ENCODE measurements at places on chromosomes 3 and 15. TPM values are rescaled to one million over a fixed set of nuclear protein-coding genes. Genes with fewer than 3 reads are reported as not detected.

DNA sequence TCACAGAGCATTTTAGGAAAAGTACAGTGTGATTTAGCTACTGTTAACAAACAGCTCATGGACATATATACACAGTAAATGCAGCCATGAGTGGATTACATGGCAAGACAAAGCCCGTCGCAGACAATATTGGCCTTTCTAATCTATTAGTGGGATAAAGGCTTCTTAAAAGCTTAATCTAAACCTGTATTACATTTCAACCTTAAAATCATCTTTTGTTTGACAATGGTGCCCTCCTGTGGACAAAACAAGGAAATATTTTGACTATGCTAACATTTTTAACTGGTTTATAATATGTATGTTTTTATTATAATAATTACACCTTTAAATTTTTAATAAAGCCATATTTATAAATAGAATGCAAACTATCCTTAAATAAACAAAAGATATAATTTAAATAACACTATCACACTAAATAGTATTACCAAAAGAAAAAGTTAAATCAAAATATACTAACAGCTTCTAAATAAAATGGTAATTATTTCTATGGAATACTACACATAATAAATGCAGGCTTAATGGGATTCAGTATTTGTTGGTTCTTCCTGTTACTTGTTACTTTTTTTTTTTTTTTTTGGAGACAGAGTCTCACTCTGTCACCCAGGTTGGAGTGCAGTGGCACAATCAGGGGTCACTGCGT is 38.6 kb downstream of the TAFA4 start:
- peak; percentile 44 for DNase-seq

DNA sequence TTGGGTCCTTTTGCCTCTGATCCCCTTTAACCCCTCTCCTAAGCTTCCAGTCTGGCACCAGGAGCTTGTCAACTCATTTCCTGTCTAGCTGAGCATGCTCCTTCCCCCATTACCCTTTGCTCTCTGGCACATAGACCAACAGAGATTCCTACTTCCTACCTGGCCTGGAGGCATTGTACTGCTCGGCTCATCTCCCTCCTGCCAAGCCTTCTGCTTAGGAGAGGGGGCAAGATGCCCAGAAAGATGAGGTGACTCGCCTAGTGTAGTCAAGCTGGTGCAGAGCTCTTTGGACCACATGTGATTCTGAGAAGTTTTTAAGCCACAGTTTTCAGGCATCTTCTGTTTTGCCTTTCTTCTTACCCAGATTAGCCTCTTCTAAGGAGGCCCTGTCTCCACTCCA is 95.4 kb downstream of the ZNF621 start:
- DNase-seq = peak; percentile 5

GRCh38 chr3:117228466-117228865 is 518.9 kb downstream of the TUSC7 start:
- DNase-seq = no peak

DNA sequence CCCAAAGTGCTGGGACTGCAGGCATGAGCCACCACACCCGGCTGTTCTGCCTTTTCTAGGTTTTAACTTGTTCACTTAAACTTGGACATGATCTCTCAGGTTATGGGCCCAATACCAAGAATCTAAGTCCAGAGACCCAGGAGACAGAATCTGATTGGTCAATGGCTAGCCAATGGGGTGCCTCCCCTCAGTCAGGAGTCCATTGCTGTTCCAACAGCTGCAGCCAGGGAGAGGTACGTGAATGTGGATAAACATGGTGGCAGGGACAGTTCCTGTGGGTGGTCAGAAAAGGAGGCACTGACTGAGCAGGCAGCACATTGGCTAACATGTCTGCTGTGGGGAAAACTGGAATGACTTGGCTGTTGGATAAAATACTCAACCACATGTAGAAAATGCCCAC is 140.3 kb downstream of the RPLP1 start:
- no peak for DNase-seq

DNA sequence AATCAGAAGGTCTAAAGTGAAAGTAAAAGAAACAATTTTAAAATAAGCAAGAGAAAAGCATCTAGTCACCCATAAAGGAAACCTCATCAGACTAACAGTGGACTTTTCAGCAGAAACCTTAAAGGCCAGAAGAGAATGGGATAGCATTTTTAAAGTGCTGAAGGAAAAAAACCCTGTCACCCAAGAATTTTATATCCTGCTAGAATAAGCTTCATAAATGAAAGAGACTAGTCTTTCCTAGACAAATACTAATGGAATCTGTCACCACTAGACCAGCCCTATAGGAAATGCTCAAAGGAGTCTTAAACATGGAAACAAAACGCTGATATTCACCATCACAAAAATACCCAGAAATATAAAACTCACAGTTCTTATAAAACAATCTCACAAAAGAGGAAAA is 46.9 kb downstream of the TAMM41 start:
- DNase-seq = no peak

DNA sequence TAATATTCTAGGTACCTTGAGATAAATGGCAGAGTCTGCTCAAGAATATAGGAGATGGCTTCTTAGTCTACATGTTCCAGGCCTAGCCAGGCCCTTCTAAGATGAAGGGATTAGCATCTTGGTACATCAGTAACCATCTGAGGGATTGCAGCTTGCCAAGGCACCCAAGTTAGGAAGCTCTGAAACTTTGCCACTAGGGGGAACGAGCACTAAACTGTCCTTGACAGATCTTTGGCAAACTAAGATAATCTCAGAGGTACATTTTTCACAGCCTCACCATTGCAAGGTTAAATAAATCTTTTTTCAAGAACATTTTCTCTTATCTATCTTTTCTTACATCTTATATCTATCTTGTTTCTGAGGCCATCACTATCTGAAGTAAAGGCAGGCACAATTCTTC is 351.2 kb downstream of the RAP2B start:
- peak; percentile 13 for DNase-seq

- DNase-seq = no peak
Observed at GRCh38 chr3:31670136-31670535, 137.4 kb downstream of the STT3B start.

GRCh38 chr3:196563721-196564225 is 4.6 kb downstream of the WDR53 start:
- peak; percentile 27 for DNase-seq

- peak; percentile 28 for DNase-seq
Observed at GRCh38 chr15:43511012-43511885, 6.2 kb upstream of the MAP1A start.

DNA sequence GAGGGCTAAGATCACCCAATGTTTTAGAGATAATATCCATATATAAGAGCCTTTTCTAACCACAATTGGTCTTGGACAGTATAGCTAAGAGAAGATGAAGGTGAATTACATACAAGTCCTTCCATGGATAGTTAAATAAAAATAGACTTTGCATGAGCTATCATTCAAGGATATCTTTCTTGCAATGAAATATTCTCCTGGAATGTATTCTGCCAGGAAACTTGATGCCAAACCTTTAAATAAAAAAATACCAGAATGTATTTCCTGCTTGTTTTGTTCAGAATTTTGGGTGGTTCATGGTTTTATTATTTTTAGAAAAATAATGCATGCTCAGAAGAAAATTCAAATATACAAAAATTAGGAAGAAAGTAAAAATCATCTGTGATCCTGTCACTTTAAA is 88.8 kb upstream of the PPIB start:
- DNase-seq = no peak

GRCh38 chr3:30646181-30646876 is 39.9 kb downstream of the TGFBR2 start:
- peak; percentile 55 for DNase-seq

DNA sequence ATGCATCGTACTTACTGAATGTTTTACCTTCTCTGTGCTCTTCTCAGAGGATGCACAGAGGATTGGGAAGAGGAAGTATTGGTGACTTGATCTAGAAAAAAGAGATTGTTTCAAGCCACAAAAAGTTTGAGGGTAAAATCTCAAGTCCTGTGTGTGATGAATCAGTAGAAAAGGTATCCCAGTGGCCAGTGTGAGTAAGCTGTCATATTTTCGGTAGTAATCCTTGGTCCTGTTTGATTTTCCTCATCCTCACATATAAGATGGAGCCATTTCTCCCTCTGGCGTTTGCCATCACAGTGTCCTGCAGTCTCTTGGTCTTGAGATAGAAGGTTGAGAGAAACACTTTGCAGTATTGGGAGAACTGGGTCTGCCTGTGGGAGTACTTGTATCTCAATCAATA is 166.8 kb downstream of the LPP start:
- DNase-seq = peak; percentile 82

DNA sequence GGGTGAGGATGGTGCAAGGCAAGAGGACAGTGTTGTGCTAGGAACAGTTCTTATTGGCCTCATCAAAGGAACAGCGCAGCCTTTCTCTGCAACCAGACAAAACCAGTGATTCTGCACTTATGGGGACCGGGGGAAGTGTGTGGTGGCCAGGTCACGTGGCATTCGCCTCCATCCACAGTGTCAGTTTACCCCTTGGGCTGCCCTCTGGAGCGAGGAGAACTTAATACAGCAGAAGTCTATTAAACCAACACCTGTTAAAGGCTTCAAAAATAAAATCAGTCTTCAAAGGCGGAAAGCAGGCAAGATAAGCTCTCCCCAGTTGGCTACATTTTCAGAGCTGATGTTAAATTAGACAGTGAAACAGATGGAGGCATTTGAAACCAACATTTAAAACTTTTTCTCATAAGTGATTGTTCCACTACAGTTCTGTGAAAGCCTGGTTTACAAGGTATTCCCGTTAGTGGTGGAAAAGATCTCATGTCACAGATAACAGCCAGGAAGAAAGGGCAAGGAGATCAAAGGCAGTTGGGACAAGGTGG is 75.2 kb downstream of the LRIG1 start:
- DNase-seq = no peak

GRCh38 chr15:79094611-79095021 is 4.0 kb upstream of the RASGRF1 start:
- DNase-seq = no peak

DNA sequence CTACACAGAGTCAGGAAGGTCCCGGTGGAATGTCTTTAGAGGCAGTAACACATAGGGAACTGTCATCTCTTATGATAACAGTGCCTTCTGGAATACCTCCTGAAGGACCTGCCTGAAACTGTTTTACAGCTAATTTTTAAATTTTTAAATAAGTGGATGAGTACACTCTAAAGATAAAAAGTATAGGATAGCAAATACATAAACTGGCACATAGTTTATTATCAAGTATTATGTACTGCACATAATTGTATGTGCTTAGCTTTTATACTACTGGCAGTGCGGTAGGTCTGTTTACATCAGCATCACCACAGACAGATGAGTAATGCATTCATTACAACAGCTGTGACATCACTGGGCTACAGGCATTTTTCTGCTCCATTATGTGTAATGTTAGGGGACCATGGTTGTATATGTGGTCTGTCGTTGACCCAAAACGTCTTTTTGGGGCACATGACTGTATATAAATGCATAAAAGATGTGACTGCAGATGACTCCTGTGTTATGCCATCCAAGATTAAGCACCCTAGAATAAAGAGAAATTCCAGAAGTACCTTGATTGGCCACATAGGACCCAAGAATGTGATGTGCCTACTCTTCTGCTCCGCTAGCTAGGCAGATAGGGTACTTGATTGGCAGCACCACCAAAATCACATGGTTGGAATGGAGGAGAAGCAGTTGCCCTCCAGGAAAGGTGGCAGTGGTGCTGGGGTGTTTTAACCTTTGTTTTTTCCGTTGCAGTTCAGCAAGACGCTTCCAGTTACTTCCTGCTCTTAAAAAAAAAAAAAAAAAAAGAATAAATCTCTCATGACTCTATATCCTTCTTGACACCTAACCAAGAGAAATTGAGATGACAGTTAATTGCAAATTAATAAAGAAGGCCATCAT is 3.3 kb downstream of the VPS8 start:
- DNase-seq = peak; percentile 77

DNA sequence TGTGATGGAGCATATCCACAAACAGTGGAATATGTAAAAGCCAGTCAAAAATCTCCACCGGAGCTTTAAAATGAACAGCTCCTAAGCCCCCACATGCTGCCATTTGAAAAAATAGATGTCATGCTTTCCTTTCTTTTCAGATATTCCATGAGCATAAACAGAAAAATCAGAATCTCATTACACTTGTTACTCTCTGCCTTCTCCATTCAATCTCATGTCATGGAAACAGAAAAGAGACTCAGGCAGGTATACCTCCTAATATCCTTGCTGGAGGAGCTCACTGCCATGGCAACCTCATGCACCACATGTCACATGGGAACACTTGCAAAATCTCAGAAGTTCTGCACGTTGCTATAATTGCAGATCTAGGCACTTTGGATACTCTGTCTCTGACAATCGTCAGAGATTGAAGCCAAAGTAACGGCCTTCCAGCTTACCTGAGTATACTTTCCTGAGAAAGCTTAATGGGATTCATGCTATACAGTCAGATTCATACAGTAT is 317.0 kb upstream of the ADAMTS9 start:
- no peak for DNase-seq

DNA sequence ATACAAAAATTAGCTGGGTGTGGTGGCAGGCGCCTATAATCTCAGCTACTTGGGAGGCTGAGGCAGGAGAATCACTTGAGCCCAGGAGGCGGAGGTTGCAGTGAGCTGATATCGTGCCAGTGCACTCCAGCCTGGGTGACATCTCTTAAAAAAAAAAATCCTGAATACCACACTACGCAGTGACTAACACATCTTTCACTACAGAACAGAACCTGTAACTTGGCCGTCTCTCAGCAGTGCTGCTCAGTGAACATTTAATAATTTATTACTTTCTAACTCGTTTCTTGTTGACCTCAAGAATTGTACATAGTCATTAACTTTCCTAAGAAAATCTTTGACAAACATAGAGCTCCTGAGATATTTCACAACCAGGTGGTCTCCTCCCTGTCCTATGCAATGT is 3.8 kb downstream of the GREM1 start:
- peak; percentile 81 for DNase-seq

GRCh38 chr3:13083898-13084297 is 10.7 kb upstream of the IQSEC1 start:
- no peak for DNase-seq

DNA sequence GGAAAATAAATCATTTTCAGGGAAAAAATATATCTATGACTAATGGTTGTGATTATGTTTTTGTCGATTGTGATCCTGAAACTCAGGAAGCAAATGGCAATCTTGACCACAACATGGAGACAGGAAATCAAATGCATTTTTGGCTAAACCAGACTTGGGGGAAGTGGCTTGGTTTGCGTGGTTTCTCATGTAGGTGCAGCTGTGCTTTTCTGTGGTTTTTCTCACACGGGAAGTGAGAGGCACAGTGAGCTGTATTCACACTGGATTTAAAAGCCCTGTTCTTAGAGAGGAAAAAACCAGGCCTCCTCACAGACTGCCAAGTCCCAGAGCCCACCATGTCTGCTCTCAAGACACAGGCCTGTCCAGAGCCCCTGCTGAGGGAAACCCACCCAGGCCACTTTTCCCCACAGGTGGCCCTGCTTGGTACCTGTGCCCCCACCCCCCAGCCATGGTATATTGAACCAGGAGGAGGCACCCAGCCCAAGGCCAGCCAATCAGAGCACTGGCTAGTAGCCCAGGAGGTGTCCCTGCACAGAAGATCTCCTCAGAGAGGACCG is 46.1 kb downstream of the BTD start:
- peak; percentile 92 for DNase-seq

- peak; percentile 82 for DNase-seq
Observed at GRCh38 chr3:175260145-175260794, 401.1 kb downstream of the NAALADL2 start.

GRCh38 chr15:82064824-82065223 is 19.0 kb upstream of the MEX3B start:
- DNase-seq = peak; percentile 26

SRPRB gene
- 99.4 TPM for polyA plus RNA-seq

ZPLD1 gene
- not detected for polyA plus RNA-seq

VGLL3 gene
- polyA plus RNA-seq = 80.5 TPM

SLC15A2 gene
- not detected for polyA plus RNA-seq

AHSG gene
- not detected for polyA plus RNA-seq

GPR62 gene
- not detected for polyA plus RNA-seq

CHAC1 gene
- 47.2 TPM for polyA plus RNA-seq

All from GM23248 (cell line).